ENCODE measurements at places on chromosomes 13 and 19.

GRCh38 chr19:46368116-46368515, 21.2 kb downstream of the PPP5C start:
- DNase-seq = no peak

GRCh38 chr13:112248862-112249592, 127.1 kb upstream of the SPACA7 start:
- peak; percentile 7 for DNase-seq

DNA sequence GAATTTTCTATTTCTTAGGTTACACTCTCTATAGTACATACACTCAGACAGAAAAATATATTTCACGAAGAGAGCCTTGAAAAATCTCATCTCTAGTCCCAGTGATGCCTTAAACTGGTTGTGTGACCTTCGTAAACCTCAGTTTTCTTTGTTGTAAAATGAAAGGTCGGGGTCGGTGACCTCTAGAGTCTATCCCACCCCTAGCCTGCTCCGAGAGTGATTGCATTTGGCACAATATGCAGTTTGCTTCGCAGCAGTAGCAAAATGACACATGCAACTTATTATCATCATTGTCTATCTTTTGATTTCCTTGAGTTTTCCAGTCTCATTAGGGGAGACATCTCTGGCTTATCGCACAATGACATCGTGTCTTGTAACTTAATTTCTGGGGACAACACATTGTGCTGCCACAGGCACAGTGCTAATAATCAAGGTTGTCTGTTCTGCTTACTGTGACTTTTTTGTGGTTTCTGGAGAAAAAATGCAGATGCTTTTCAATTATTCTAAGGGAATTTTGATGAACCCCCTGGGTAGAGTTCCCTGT, 115.0 kb downstream of the GGACT start:
- no peak for DNase-seq

- DNase-seq = no peak
These were observed 11.2 kb upstream of the CEACAM21 start for GRCh38 chr19:41564515-41565378.

DNA sequence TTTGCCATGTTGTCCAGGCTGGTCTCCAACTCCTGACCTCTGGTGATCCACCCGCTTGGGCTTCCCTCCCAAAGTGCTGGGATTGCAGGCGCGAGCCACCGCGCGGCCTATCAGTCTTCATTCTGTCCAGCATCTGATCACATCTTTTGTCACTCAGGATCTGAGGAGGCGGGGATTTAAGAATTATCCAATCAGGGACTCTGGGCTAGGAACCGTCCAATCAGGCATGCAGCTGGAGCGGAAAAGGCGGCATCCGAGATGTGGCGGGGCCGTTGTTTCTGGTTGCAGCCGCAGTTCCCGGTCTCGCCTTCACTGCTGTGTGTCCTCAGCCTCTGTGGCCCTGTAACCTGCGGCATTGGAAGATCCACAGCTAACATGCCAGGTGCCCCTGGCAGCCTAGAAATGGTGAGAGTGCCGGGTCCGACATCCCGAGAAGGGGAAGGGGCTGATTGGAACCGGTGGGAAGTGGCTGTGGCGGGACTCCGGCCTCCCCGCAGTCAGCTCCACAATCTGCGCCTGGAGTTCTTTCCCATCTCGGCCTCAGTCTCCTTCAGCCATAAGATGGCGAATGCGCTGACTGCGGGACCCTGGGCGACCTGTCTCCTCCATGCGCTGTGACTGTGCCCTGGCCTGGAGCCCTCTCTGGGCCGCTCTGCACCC, at the start of gene ZNF729:
Gene ZNF729 (plus strand): TSS at position 291 of the 660 bp plus-strand sequence. CDS start 85 bp downstream, at position 376.
- no peak for DNase-seq

DNA sequence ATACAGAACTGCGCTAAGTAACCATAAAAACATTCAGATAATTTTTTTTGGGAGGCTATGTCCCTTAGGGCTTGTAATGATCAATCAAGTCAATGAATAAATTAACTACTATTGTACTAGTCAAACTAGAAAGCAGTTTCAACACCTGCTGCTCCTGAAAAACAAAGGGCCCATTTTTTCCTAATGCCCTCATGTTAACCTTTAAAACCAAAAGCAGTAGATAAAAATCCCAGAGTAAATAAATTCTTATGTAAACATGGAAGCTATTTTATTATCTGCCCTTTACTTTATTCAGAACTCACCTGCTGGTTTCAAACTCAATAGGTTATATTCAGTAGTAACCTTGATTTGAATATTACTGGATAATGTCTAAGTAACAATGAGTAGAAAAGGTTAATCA, 159.5 kb upstream of the STARD13 start:
- DNase-seq = no peak

DNA sequence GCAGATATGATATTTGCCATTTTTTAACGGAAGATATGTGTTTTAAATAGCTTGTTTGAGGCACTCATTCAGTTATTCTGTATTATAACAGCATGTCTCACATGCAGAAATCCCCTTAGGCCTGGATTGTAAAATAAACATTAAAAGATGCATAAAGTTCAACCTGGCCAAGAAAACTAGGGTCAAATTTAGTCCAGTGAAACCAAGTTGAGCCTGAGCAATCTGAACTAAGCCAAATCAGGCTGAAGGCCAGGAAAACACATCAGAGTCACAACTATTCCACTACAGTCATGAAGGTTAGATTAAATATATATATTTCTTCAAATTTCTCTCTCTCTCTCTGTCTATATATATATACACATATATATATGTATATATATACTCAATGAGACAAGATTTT, 504.8 kb downstream of the SLITRK1 start:
- DNase-seq = no peak

DNA sequence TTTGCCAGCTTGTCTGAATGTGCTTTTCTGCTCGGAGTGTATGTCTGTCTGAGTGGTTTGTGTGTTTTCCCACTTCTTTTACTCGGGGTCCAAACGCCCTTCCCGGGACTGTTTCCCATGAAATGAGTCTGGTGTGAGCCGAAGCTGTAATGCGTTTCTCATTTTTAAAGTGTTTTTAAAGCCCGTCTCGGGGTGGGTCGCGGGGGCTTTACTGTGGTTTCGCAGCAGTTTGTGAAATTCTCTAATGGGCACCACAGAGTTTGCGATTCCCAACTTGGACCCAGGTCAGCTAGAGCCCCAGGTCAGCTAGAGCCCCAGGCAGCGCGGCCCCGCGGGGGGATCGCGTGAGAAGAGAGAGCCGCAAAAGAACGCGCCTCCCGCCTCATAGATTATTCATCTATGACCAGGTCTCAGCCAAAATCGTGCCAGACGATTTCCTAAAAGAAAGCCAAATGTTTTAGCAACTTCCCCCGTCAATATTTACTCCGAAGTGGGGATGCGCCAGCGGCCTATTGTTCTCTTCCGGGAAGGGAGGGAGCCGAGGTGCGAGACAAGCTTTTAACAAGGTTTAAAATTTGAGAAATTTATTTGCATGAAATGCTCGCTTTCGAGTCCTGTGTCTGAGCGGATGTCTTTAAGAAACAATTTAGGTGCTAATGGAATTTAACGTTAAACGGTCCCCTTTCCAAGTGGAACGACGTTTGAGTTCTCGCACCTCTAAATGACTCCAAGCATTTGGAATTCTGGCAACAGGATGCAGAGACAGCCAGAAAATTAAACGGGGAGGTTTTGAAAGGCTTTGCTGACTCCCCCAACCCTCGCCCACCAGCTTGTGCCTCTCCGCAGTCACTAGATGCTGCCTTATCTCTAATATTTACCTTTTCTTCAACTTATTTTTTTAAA, 2.2 kb downstream of the ZIC2 start:
- no peak for DNase-seq

DNA sequence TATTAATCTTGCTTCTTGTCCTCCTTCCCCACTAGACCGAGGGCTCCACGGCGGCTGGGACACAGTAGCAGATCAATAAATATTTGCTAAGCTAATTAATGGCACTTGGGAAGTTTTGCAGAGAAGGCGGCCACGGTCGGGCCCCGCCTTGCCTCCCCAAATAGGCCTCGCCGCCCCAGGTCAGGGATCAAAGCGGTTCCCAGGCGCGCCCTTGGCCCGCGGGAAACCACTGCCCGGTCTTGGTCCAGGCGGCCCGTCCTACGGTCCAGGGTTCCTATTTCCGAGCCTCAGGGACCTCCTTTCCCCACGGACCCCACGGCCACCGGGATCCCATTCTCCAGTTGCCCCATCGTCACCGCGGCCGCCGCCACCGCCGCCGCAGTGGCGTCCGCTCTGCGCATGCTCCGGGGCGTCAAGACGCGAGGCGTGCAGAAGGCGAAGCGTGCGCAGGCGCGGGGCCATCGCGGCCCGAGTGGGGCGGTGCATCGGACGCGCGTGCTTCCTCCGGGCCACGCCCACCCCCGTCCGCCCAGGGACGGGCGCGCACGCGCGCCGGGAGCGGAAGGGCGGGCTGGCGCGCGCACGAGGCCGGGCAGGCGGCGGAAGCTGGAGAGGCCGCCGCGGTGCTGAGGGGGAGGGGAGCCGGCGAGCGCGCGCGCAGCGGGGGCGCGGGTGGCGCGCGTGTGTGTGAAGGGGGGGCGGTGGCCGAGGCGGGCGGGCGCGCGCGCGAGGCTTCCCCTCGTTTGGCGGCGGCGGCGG, at the start of gene SMARCA4:
Gene SMARCA4 (plus strand): TSS at position 717 of the 759 bp plus-strand sequence. CDS start 23,122 bp downstream, outside the sequence.
- DNase-seq = peak; percentile 72

- DNase-seq = no peak
These were observed 10.3 kb downstream of the PDE4A start for GRCh38 chr19:10430505-10431253.

GRCh38 chr13:34425327-34425949, 516.6 kb upstream of the NBEA start:
- DNase-seq = no peak

- no peak for DNase-seq
These were observed 44.8 kb downstream of the ANKRD10 start for GRCh38 chr13:110869805-110870706.

DNA sequence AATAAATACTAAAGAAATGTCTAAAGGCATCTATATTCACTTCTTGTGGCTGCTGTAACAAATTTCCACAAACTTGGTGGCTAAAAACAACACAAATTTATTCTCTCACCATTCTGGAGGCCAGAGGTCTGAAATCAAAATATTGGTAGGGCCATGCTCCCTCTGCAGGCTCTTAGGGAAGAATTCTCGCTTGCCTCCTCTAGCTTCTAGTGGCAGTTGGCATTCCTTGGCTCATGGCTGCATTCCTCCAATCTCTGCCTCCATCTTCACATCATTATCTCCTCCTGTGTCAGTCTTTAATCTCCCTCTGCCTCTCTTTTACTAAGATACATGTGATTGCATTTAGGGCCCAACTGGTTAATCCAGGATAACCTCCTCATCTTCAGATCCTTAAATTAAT, 54.1 kb upstream of the RFXAP start:
- DNase-seq = no peak

GRCh38 chr13:37596805-37597204, 1.8 kb downstream of the POSTN start:
- no peak for DNase-seq

DNA sequence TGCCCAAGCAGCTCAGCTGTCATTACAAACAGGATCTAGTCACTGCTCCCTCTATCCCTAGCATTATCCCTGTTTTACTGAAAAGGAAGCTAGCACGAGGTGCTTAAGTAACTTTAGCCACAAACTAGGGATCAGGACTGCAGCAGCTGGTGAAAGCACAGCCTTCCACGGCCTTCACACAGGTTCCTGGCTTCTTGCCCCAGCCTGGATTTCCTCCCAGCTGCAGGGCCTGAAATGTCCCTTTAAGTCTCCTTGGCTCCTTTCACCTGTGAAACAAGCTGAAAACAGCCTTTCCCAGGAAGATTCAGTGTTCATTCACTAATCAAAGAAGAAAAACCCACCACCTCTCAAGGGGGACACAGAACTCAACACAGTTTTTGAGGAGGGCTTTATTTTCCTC, 754.5 kb downstream of the DIAPH3 start:
- no peak for DNase-seq

- no peak for DNase-seq
These were observed 13.2 kb downstream of the FUZ start for GRCh38 chr19:49799798-49800376.

DNA sequence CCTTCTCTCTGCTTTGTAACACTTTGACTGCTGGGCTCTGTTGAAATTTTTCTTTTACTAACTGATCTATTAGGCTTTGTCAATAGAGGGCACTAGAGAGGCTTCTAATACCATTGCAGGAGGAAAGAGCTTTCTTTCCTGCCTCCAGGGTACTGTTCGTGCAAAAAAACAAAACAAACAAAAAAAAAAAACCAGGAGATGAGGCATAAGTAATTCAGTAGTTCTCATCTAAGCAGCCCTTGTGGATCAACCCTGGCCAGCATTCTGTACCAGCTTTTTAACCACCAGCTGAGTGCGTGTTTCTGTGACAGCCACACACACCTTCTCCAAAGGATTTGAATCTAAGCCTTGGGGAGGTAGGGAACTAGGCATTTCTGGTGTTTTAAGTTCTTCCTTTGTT, 1707.6 kb upstream of the SLC10A2 start:
- DNase-seq = no peak

DNA sequence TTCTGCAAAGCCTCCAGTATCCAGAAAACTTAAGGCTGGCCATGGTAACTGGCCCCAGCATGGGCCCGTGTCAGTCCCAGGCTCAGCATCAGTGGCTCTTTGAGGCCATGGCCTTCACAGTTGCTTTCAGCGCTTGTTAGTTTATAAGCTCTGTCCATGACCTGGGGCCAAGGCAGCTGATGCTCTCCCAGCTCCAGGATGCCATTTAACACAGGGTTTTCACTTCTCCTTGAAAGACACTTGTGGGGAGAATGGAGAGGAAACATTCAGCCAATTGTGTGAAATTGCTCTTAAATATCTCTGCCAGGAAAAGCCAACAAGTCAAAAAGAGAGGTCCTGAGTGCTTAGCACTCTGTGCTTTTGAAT, 321.3 kb downstream of the FOXO1 start:
- no peak for DNase-seq

- no peak for DNase-seq
These were observed 86.6 kb downstream of the PRR20E start for GRCh38 chr13:57253551-57253950.

DNA sequence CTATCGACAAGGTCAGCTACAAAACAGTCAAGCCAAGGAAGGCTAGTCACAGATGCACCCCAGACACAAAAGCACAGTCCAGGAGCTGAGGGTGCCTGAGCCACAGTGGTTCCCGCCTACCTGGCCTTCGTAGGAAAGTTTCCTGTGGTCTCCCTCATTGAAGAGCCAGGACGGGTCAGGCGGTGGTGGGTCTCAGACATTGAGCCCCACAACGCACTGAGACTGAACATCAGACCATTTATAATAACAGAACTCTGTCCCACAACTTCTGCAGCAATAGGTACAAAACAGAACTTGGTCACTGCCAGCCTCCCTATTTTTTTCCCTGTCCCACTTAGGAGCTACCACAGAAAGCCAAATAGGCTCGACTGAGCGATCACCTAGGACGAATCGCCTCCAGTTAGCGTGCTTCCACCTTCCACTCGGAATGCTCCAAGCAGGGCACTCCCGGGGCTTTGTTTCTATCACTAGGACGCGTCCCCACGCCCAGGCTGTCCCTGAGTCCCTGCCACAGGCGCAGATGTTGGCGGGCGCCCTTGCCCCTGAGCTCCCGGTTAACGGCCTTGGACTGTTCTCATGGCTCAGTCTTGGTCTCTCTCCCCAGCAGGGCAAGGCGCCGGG, 640 bp upstream of the ZNF544 start:
- no peak for DNase-seq

DNA sequence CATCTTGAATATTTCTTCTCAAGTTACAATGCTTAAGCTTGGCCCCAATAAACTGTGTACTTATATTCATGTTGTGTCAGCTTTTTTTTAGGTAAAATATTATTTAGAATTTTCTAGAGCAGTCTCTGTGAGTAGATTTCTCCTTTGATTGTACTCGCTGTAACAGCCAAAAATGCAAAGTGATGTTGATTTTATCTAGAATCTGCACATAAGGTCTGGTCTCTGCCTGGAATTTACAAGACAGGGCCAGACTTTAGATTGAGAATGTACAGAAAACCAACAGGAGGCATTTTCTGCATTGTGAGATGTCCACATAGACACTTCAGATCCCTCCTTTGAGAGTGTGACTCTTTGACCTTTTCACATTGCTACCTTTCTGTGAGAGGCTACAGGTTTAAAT, 43.1 kb upstream of the ZNF681 start:
- DNase-seq = no peak

Data from caudate nucleus (tissue), 63 donors.